ENCODE measurements at places on chromosomes 12 and 14. TPM values are rescaled to one million over a fixed set of nuclear protein-coding genes. Genes with fewer than 3 reads are reported as not detected.

DNA sequence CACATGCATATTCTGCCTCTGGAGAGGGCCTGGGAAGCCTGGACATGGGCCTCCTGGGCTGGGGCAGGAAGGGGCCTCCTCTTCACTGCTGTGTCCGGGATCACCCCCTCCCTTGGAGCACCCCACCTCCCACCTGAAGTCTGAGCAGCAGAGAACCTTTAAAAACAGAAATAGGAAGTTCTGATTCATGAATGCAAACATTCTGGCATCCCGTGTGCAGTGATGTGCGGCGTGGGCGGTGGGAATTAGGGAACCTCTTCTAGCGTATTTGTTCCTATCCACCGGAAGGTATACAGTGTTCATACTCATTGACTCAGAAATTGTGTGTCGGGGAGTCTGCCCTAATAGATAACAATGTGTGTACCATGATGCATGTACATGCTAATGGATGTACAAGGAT, 46.2 kb downstream of the C14orf132 start:
- no peak for DNase-seq

DICER1 gene
- 70.3 TPM for polyA plus RNA-seq

DNA sequence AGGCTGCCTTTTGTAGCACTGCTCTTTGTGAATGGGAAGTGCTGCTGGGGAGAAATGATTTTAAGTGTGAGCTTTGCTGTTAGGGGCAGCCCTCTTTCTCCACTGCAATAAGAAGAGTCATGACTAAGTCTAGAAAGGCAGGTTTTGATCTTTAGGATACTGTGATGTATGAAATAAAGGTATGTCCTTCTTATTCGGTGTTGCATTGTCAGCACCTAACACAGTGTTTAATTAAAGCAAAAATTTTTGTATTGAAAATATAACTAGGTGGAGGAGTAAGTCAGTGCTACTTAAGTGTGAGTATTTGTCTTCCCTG, 81.5 kb downstream of the ETV6 start:
- no peak for DNase-seq

- DNase-seq: no peak
These were observed 36.7 kb downstream of the CHST11 start for GRCh38 chr12:104493496-104493895.

DNA sequence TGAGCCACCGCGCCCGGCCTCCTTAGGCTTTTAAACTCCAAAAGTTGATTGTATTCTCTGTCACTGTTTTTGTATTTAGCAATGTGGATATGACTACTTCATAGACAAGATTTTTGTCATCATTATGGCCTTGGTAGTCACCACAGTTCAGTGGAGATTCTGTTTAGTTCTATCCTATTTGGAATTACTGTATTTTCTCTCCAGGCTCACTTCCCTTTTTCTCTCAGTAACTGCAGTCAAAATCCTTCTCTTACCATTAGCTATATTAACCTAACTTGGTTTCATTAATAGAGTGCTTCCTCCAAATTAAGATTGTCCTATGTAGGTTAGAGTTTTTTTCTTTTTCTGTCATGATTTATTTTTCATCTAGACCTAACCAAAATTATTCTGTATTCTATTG, 283.9 kb downstream of the TMTC2 start:
- no peak for DNase-seq

DNA sequence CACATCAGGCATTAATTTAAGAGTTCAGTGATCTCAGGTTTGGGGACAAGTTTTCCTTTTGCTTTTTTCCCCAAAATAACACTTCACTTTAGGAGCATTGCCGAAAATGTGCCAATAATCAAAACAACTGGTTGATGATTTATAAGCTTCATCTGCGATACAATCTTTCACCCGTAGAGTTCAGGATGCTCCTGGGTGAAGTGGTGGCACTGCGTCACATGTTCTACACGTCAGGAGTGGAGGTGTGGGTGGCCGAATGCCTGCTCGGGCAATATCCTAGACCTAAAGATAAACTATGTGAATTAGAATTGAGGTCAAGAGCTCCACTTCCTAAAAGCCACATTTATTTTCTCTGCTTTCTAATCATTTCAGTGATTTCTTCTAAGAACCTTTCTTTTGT, 70.9 kb upstream of the DICER1 start:
- no peak for DNase-seq

VRTN gene
- polyA plus RNA-seq: 0.06 TPM

DEPDC4 gene
- 6.4 TPM for polyA plus RNA-seq

GLS2 gene
- 1.00 TPM for polyA plus RNA-seq

DNA sequence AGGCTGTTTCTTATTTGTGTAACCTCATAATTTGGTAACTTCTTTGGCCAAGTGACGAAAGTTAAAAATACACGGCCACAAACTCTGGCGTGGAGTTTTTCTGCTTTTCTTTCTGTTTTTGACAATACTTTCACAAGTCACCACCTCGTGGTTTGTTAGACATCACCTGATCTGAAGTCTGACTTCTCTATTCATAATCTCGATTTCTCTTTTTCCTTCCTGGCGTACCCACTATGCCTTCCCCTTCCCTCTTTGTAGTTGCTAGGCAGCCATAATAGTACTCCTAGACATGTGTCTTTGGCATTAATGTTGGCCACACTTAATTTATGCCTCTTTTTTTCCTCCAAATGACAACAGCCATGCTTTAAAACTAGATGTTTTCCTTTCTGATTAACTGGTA, 97.6 kb downstream of the POLR3B start:
- no peak for DNase-seq

GZMB gene
- polyA plus RNA-seq: 0.30 TPM

- DNase-seq: no peak
These were observed 45.7 kb upstream of the KCNA5 start for GRCh38 chr12:4997939-4998338.

- no peak for DNase-seq
These were observed 98.1 kb upstream of the GRIP1 start for GRCh38 chr12:66776974-66777373.
